ENCODE measurements at places on chromosomes 2 and 18.

DNA sequence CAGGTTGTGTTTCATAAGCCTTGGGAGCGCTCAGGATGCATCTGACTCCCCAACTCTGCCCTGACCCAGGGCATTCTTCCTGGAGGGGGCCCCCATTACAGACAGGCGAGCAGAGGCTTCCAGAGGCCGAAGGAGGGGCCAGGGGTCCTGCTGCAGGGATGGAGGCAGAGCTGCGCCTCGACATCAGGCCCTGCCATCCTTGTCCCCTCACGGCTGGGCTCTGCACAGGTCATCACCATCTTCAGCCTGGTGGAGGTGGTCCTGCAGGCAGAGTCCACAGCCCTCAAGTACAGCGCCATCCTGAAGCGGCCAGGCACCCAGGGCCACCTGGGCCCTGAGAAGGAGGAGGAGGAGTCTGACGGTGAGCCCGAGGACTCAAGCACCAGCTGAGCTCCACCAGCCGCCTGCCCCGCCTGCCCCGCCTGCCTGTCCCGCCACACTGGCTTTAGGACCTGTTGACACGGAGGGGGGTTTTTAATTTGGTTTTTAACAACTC, 42.3 kb upstream of the ALPP start:
- H3K36me3 ChIP-seq: no peaks in the 10 kb centered on the region
- H3K27me3 ChIP-seq: no peaks in the 10 kb centered on the region
- H3K4me3 ChIP-seq: no peak overlapping the region
- H3K4me1 ChIP-seq: no peaks in the 10 kb centered on the region
- no peak overlapping the region for H3K27ac ChIP-seq

DNA sequence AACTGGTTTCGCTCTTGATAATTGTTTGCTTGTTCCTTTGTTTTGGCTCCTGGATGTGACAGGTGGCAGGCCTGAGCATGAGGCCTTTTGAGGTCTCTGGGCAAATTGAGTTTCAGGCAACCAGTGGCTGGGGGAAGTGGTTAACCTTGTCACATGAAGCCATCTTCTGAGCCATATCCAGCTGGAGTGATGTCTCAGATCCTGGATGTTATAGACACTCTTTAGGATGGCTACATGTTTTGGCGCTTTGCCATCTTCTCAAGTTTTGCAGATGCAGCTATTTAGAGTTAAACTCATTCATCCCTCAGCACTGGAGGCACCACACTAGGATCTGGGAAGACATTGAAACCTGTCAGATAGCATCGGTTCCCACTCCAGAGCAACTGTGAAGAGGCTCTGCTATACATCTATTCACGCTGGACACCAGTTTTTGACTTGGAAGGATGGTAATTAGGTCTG, 25.3 kb upstream of the TACR1 start:
- H3K36me3 ChIP-seq: peaks cover 1% of the 10 kb centered on the region
- H3K4me3 ChIP-seq: no peak overlapping the region
- H3K27ac ChIP-seq: no peak overlapping the region
- DNase-seq: no peak
- peaks cover 2% of the 10 kb centered on the region for H3K27me3 ChIP-seq

DNA sequence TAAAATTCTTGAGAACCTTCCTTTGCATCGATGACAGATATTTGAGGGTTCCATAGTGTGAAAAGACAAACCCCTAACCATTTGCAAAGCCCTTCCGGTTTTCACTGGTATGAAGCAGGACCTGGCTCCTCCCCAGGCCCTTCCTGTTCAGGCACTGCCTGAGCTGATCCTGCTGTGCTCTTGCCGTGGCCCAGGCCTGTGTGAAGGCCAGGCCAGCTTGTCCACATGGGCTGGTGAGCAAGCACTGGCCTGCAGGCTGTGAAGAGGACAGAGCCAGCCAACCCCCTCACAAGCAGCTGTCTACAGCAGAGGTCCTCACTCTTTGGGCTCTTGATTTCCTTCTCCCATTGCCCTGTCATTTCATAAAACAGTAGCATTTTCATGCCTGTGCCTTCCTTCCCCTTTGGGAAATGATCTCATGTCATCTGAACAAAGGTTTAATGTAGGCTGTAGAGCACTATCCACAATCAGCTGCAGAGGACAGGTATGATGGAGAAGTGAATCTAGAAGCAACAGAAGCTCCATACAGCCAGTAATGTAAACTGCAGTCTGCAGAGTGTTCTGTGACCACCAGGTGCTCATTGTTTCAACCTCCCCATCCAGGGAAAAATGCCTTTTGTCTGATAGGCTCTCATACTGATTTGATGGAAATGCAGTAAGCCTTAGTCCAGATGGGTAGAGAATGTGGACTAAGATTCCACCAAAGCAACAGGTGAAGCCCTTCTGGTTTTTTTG, 19.8 kb downstream of the MPHOSPH10 start:
- H3K4me1 ChIP-seq: no peaks in the 10 kb centered on the region
- no peak for DNase-seq
- H3K4me3 ChIP-seq: no peak overlapping the region

DNA sequence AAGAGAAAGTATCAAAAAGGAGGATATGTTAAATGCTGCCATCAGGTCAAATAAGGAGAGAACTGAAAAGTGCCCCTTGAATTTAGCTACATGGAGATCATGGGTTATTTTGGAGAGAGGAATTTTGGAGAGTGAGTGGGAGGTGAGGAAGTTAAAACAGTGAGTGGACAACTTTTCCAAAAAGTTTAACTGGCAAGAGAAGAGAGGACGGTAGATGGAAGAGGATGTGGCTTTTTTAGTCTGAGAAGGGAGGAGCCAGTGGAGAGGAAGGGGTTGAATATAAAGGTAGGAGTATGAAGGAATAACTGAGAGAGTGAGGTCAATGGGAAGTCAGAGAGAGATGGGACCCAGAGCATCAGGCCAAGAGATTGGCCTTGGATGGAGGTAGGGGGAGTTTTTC, 62.5 kb upstream of the NFE2L2 start:
- H3K4me3 ChIP-seq: no peak overlapping the region
- peaks cover 6% of the 10 kb centered on the region for H3K4me1 ChIP-seq
- no peak overlapping the region for H3K27ac ChIP-seq
- no peak for DNase-seq
- peaks cover 6% of the 10 kb centered on the region for H3K36me3 ChIP-seq

DNA sequence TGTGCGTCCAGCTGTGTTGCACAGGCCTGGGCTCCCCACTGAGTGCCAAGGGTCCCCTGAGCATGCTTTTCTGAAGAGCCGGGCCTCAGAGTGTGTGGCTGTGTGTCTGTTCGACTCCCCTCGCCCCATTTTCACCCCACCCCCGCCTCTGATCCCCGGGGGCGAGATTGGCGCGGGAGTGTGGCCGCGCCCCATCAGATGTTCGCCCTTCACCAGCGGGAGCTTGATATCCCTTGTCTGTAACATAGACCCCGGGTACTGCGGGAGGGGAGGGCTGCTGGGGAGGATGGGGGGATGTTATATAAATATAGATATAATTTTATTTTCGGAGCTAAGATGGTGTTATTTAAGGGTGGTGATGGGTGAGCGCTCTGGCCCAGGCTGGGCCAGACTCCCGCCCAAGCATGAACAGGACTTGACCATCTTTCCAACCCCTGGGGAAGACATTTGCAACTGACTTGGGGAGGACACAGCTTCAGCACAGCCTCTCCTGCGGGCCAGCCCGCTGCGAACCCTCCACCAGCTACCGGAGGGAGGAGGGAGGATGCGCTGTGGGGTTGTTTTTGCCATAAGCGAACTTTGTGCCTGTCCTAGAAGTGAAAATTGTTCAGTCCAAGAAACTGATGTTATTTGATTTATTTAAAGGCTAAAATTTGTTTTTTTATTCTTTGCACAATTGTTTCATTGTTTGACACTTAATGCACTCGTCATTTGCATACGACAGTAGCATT, 1.5 kb downstream of the RHOB start:
- peak overlapping the region; percentile 87 for H3K4me3 ChIP-seq
- no peak for DNase-seq
- H3K27ac ChIP-seq: peak overlapping the region; percentile 95
- peaks cover 58% of the 10 kb centered on the region for H3K4me1 ChIP-seq
- peaks cover 19% of the 10 kb centered on the region for H3K36me3 ChIP-seq

DNA sequence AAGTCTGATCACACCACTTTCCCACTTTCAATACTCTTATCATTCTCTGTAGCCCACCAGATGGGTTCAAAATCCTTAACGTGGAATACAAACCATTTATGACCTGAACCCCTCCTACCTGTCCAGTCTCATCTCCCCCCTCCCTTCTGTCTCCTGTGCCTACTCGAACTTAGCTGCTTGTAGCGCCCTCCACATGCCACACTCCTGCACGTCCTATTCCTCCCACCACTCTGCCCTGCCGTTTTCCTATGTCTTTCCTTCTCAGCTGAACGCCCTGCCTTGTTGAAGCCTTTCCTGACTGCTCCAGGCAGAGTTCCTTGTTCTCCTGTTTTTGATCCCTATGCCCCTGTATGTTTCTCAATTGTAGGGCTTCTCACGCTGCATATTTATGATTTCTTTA, 390.1 kb downstream of the HRH4 start:
- no peaks in the 10 kb centered on the region for H3K4me1 ChIP-seq
- H3K4me3 ChIP-seq: no peak overlapping the region
- no peak for DNase-seq
- peaks cover 8% of the 10 kb centered on the region for H3K27me3 ChIP-seq
- H3K36me3 ChIP-seq: peaks cover 1% of the 10 kb centered on the region

- no peaks in the 10 kb centered on the region for H3K36me3 ChIP-seq
- no peak for DNase-seq
- peaks cover 21% of the 10 kb centered on the region for H3K4me1 ChIP-seq
- no peak overlapping the region for H3K27ac ChIP-seq
- no peak overlapping the region for H3K4me3 ChIP-seq
Measured at GRCh38 chr2:65424391-65424790, 8.0 kb downstream of the SPRED2 start.

- DNase-seq: no peak
- H3K36me3 ChIP-seq: no peaks in the 10 kb centered on the region
- H3K4me1 ChIP-seq: no peaks in the 10 kb centered on the region
- H3K27ac ChIP-seq: no peak overlapping the region
Measured at GRCh38 chr2:156021146-156022040, 311.1 kb downstream of the NR4A2 start.

DNA sequence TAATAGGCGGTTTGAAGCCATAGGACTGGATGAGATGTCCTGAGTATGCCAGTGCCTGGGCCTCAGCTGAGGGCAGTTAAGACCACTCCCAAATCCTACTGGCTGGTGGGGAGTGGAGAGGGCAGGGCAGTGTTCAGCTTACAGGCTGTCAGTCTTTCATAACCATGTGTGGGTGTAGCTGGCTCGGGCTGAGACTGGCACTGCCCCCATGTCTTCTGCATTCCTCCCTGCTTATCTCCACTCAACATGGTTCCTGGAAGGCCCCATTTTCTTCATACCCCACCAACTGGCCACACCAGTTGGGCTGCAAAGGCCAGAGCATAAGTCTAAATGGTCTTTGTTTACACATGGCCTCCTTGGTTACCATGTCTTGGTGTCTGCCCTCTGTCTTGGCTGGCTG, 17.2 kb upstream of the IL37 start:
- peaks cover 2% of the 10 kb centered on the region for H3K36me3 ChIP-seq
- no peak overlapping the region for H3K4me3 ChIP-seq
- H3K27ac ChIP-seq: no peak overlapping the region
- no peaks in the 10 kb centered on the region for H3K4me1 ChIP-seq
- H3K27me3 ChIP-seq: peaks cover 13% of the 10 kb centered on the region

DNA sequence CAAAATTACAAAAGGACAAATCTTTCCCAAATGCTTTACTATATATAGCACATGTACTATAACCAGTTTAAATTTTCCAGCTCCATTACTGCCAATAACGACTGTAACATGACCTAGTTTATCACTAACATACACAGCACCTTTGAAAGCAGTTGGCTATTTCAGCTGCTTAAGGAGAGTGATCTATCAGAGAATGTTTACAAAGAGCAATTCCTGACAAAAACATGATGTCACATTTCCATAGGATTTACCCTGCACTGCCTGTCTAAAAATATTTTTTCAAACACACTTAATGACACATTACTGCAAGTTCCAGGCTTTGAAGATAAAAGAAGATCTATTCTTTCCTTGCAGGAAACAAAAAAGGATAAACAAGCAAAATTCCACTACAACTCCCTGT, 40.6 kb downstream of the ZNF516 start:
- DNase-seq: no peak
- no peak overlapping the region for H3K4me3 ChIP-seq
- no peaks in the 10 kb centered on the region for H3K27me3 ChIP-seq
- H3K27ac ChIP-seq: no peak overlapping the region

Measured in chondrocyte (in vitro differentiated cells).